Subcutaneous adipose tissue (tissue), 4 donors: ENCODE measurements at places on chromosomes 3 and 15. TPM values are rescaled to one million over a fixed set of nuclear protein-coding genes. Genes with fewer than 3 reads are reported as not detected.

Gene SPINT1
- 2.3 TPM for total RNA-seq

Gene SLC22A13
- not detected for total RNA-seq

Gene GADL1
- total RNA-seq: not detected

Gene ITPKA
- total RNA-seq: not detected

Gene SERINC4
- total RNA-seq: not detected

Gene PATL2
- total RNA-seq: 2.5 TPM

Gene CCR8
- not detected for total RNA-seq
